Stimulated activated CD4-positive, alpha-beta T cell treated with anti-CD3 and anti-CD28 coated beads, Interleukin-15, amount 100 ng/mL, for 1 hour (primary cell): ENCODE measurements at places on chromosomes 11 and 22.

DNA sequence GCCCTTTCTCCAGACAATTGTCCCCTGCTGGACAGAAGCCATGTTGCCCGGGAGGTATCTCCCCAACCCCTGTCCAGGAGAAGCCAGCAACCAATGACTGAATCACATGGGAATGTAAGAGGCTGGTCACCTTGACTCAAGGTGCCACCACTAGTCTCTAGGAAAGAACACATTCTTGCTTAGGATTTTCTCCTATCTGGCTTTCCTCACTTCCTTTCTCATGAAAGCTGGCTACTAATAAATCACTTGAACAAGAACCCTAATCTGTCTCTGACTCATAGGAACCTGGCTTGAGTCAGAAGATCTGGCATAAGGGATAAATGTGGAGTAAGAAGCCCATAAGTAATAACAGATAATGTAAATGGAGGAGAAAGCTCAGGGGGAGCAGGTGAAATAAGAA is 101.4 kb upstream of the C11orf87 start:
- no peak for DNase-seq

DNA sequence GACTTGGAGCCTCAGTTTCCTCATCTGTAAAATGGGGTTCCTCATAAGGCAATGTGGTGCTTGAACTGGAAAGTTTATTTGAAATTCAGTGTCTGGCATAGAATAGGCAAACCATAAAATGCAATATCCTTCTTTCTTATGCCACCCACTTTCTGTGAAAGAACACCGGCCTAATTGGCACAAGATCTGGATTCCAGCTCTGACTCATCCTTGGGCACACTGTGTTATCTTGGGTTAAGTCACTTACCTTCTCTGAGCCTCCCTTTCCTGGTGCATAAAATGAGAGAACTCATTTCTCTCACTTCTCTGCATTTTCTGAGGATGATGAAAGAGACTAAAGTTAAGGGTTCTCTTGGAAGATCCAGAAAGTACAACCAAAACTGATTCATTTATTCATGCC is 5.1 kb downstream of the INSC start:
- DNase-seq = no peak

GRCh38 chr11:132451942-132452601 is 1080.2 kb downstream of the OPCML start:
- no peak for DNase-seq

DNA sequence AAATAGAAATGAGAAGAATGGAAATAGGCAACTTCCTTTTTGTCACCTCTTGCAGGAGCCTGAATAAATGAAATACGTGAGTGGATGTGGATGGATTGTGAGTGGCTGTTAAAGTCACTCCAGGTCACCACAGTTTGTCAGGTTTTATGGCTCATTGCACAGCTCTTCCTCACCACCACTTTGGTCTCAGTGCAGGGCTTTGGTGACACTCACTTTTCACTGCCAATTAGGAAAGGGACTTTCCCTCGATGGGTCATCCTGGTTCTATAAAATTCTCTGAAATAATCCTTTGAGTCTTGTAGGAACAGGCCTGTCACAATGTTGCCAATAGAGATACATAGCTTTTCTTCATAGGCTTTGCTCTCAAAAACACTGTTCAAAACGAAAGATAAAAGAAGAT is 172.4 kb upstream of the C11orf87 start:
- no peak for DNase-seq

DNA sequence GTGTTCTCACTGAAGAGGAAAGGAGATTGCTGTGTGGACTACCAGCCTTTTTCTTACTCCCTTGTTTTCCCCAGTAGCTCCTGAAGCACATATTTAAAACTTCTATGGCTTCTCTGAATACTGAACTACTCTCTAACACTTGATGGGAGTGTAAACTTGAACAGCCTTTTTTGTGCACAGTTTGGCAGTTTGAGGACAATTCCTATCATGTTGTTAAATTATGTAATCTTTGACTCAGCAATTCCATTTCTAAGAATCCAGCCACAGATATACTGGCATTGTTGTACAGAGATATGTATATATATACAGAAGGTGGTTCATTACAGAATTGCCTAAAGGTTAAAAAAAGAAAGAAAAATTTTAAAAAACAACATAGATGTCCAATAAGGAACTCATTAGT is 47.1 kb upstream of the EED start:
- no peak for DNase-seq

GRCh38 chr22:36349726-36350125 is 38.0 kb downstream of the MYH9 start:
- DNase-seq = no peak

DNA sequence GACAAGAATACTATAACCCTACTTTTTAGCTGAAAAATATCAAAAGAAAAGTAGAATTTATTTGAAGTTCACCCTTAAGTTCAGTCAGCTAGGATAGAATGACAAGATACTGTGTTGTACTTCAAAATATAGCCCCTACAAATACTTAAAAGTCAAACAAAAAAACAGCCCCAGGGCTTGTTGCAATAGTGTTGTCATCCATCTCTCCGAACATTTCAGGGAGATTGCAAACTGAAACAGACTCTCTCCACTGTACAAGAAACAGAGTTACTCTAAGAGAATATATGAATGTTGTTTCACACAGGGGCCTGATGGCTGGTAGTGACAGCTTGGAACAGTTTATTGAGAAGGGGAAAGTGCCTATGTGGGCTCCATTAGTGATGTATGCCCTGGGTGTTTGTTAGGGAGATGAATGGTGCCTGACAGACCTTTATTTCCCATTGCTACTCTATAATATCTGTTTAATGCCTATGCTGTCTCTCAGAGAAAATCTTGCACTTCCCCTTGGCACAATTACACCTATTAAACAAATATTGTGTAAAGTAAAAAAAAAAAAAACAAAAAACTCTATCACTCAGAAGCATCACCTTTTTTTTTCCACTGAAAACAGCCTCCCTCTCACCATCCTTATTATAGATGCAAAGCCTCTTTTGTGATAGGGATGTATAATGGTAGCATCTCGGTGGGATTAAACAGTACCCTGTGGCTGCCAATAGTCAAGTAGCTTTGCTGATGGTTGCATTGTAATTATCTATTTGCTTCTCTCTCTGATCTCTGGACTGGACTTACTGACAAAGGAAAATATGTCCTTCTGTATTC is 506.3 kb upstream of the LUZP2 start:
- no peak for DNase-seq

- DNase-seq = no peak
Observed at GRCh38 chr11:123255909-123256308, 60.9 kb upstream of the CLMP start.

- DNase-seq = no peak
Observed at GRCh38 chr11:35623621-35624168, 5.4 kb downstream of the FJX1 start.
